Activated gamma-delta T cell treated with anti-CD3 and anti-CD28 coated beads, Interleukin-2, amount 50 U/mL, for 16 hours (primary cell): ENCODE measurements at places on chromosomes 2 and 18.

- DNase-seq = no peak
Measured at GRCh38 chr2:65554765-65555591, 122.6 kb upstream of the SPRED2 start.

GRCh38 chr2:237874585-237875161 is 15.2 kb downstream of the RAMP1 start:
- DNase-seq = no peak

- DNase-seq = no peak
Measured at GRCh38 chr2:37869771-37870170, 55.3 kb upstream of the RMDN2 start.

DNA sequence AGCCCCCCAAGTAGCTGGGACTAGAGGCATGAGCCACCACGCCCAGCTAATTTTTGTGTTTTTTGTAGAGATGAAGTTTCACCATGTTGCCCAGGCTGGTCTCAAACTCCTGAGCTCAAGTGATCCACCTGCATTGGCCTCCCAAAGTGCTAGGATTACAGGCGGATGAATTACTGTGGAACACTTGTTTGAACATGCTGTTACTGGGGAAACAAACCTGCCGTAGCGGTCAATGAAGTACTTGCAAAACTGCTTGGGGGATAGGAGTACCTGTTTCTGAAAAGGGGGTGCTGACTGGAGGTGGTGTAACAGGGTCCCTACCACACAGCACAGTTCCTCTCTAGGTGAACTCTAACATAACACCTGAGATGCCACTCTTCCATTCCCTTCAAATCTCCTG is 5.9 kb upstream of the IMPACT start:
- no peak for DNase-seq

GRCh38 chr18:24200494-24201290 is 61.8 kb downstream of the CABYR start:
- no peak for DNase-seq

GRCh38 chr2:29130295-29130694 is 15.1 kb downstream of the CLIP4 start:
- no peak for DNase-seq

- DNase-seq = no peak
Measured at GRCh38 chr2:18976168-18976961, 382.1 kb downstream of the OSR1 start.
